ENCODE measurements at places on chromosomes 4 and X. TPM values are rescaled to one million over a fixed set of nuclear protein-coding genes. Genes with fewer than 3 reads are reported as not detected.

GRCh38 chr4:74387790-74388189 lies 22.8 kb downstream of the EREG start:
- no peak for DNase-seq

GRCh38 chr4:112592717-112593116 lies 44.0 kb downstream of the ZGRF1 start:
- DNase-seq: no peak

DNA sequence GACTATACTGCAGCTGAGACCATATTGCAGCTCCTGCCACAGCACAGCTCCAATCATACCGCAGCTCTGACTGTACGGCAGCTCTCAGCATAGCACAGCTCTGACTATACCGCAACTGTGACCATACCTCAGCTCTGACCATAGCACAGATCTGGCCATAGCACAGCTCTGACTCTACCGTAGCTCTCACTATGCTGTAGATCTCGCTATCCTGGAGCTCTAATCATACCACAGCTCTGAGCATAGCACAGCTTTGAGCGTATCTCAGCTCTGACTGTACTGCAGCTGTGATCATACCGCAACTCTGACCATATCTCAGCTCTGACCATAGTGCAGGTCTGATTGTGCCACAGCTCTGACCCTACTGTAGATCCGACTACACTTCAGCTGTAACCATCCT lies 139.2 kb downstream of the ASMT start:
- DNase-seq: no peak

Gene HS6ST2
- total RNA-seq: not detected

DNA sequence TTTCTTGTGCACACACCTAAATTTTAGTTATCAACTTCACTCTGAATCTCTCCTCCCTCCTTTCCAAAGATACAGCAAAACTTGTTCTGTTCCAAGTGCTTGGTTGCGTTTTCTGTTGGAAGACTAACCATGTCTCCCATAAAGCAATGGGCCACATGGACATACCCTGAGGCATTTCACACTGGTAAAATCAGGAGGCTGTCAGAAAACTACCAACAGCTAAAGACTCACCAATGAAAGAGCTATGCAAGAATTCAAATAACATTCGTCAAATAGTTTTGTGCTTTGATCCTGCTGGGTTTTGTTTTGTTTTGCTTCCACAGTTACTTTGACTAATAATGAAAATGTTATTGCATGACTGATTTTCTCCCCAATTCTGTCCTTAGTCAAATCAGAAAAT lies 46.0 kb downstream of the PHEX start:
- no peak for DNase-seq

DNA sequence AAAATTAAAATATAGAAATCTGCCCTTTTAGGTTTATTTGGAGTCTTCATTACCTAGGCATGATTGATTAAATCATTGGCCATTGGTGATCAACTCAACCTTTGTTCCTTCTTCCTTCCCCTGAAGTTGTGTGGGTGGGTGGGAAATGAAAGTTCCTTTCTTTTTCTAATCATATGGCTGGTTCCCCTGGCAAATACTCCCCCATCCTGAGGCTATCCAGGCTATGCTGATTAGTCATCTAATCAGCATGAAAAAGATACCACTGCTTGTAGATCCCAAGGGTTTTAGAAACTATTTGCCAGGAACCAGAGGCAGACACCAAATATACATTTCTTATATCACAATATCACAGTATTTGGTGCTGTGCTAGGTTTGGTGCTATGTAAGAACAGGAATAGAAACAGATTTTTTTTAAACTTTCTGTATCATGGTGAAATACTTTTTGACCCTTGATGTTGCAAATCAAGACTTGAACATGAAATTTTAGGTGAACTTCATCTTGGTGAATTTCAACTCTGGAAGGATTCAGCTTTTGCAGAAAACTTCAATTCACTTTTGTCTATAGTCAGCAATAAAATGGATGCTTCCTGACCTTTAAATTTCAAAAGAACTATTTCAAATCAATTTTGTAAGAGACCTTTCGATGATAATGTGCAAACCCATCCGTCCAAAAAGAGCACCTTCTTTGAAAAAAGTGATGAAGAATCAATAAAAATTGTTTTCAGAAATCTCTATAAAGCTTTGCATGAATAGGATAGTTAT lies 71.1 kb downstream of the CCSER1 start:
- DNase-seq: no peak

Data from CD4-positive, CD25-positive, alpha-beta regulatory T cell (primary cell).